Stimulated activated CD8-positive, alpha-beta memory T cell treated with anti-CD3 and anti-CD28 coated beads, Interleukin-7, amount 100 ng/mL, for 1 hour (primary cell): ENCODE measurements at places on chromosomes 2 and 18.

DNA sequence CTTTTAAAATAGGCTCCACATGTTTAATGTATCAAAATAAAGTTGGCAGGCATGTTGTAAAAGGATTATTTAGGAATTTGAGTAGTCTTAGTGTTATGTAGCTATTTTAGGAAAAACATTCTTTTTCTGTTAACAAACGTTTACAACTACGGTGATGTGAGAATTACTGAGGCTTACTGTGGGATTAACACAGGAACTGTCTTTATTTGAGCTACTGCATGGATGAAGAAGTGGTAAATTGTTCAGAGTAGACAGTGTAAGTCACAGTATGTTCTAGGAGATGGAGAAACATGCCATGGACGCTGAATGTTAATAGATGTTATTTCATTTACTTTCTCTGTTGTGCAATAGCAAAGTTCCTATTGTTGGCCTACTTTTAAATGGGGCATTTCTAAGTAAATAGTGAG, 1.6 kb downstream of the PPM1B start:
- no peak for DNase-seq

DNA sequence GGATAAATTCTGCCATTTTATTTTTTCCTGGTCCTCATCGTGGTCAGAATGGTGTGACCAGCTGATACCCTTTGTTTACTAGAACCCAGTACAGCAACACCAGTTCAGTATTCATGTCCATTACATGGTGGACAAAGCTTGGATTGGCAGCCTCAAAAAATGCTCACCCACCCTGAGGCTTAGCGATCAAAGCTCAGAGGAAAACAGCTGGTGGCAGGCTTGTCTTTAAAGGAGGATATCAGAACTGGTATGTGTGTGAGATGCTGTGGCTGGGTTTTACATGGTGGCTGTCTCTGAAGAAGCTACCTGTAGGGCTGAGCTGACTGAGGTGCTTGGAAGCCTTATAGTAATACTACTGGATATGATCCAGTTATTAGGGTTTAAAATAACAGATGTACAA, 471.1 kb upstream of the MEX3C start:
- no peak for DNase-seq

GRCh38 chr2:222751821-222752719, 80.6 kb downstream of the MOGAT1 start:
- DNase-seq: no peak

DNA sequence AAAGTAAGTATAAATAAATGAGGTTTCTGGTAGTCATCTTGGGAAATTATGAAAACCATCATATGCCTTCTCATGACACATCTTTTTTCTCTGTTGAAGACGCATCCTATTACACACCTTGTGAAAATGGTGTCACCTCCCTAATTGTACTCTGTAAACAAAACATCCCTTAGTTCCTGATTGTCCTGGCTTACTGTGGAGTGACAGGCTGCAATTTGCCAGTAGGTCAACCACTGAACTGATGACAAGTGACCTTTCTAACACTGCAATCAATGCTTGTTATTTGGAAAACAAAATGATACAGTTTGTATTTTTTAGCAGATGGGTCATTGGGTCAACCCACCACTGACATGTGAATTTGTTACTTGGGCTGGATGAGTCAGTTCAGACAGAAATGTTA, 219.5 kb downstream of the PTPRM start:
- no peak for DNase-seq

DNA sequence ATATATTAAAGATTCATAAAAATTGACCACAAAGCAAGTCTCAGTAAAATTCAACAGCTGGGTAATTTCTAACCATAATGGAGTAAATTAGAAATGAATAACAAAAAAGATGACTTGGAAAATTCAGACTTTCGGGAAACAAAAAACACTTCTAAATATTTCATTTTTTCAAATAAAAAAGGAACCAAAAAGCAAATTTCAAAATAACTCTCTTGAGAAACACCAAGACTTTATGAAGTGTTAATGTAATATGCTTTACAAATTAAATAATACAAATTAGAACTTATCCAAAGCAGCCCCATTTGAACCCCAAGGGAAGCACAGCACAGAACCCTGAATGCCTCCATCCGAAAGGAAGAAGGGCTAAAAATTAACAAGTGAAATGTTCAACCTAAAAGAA, 175.9 kb downstream of the HDAC4 start:
- no peak for DNase-seq

GRCh38 chr2:189210250-189211087, 30.9 kb upstream of the COL5A2 start:
- DNase-seq: no peak

DNA sequence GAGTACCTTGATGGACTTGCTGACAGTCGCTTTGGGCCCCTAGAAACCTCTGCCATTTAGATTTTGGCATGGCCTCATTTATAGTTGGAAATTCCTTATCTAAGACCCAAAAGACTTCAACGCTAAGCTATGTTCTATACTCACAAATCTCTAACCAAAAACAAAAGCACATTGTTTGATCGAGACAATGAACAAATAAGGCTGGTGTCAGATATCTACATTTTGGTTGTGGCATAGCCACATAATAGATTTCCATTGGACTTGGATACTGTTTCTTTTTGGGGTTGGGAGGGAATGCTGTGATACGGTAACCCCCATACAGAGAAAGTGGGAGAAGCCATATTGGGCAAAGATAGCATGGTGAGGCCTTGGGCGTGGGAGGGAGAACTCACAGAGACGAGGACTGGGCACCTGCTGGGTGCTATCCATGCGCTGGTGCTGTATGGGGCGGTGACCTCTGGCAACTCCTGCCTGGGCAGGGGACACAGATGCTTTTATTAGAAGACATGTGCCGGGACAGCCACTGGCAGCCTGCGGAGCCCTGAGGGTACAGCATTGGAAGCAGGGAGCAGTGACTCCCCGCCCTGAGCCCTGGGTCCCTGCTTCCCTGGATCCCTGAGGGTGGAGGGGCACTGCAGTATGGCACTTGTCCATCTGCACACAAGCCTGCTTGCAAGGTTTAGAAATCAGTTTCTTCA, 97.1 kb downstream of the ASAP2 start:
- no peak for DNase-seq

GRCh38 chr2:32248299-32248698, 16.4 kb downstream of the NLRC4 start:
- DNase-seq: no peak

GRCh38 chr18:39464006-39464405, 1898.4 kb upstream of the CELF4 start:
- no peak for DNase-seq

DNA sequence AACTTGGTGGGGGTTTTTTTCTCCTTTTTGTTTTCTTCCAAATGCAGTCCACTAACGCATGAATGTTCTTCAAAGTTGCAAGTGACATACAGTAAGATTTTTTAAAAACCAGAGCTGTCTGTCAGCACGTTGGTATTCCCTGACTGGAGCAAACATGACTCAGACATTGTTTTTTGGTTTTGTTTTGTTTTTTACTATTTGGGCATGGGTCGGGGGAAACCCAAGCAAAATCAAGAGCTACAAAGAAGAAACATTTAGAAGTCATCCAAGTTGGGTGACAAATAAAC, 726 bp upstream of the CCDC88A start:
- no peak for DNase-seq

GRCh38 chr2:51953931-51954330, 922.0 kb upstream of the NRXN1 start:
- no peak for DNase-seq

GRCh38 chr2:54083021-54083420, 32.4 kb upstream of the ACYP2 start:
- no peak for DNase-seq

GRCh38 chr2:205060269-205060668, 515.0 kb downstream of the PARD3B start:
- DNase-seq: no peak
